Stimulated activated CD4-positive, alpha-beta T cell treated with anti-CD3 and anti-CD28 coated beads, Interleukin-12 subunit alpha, Interleukin-12 subunit beta, amount 100 ng/mL, for 48 hours (primary cell): ENCODE measurements at places on chromosomes 6 and 20.

DNA sequence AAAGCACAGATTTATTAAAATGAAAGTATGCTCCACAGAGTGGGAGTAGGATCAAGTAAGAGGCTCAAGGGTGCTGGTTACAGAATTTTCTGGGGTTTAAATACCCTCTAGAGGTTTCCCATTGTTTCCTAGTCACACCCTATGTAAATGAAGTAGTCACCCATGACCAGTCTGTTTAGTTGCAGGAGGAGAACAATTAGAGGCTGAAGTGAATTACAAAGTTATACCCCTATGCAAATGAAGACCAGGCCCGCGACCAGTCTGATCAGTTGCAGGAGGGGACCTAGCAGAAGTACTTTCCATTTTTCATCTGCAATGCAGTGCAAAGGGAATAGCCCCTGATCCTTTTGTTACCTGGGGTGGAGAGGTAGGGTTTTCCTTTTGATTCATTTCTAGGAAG, 11.8 kb upstream of the FILIP1 start:
- DNase-seq: no peak

- no peak for DNase-seq
Measured at GRCh38 chr6:139777202-139777970, 402.9 kb upstream of the CITED2 start.

DNA sequence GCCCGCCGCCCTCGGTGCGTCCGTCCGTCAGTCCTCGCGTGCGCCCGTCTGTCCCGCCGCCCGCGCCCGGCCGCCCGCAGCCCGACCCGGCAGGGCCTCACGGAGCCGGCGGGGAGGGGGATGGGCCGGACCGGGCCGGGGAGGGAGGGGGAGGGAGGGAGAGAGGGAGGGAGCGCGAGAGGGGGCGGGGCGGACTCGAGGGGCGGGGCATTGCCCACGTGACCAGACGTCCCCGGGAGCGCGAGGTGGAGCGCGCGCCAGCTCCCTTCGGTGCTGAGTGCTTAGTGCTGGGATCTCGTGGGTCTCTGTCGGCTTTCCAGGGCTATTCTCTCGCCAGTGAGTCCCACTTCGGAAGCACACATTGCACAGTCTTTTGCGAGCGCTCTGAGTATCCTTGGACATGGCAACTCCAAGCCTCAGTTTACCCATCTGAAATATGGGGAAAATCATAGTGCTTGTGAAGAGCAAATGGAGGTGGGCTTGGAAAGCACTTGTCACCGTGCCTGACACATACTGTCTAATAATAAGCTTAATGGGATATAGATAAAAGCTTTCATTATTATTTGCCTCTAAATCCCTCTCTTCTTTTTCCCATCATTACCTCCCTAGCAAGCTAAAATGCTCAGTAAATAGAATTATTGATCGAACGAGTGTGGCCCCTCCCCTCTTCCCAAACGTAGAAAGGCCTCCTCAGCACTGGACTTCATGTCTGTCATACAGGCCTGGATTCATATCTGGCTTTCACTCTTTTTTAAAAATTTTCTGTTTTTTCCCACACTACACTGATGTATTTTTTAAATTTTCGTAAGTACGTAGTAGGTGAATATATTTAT, at the start of gene NCOA6:
TSS of gene NCOA6 (minus strand) at position 122 of the 833 bp plus-strand sequence. CDS start 43,296 bp downstream, outside the sequence.
- peak; percentile 81 for DNase-seq

DNA sequence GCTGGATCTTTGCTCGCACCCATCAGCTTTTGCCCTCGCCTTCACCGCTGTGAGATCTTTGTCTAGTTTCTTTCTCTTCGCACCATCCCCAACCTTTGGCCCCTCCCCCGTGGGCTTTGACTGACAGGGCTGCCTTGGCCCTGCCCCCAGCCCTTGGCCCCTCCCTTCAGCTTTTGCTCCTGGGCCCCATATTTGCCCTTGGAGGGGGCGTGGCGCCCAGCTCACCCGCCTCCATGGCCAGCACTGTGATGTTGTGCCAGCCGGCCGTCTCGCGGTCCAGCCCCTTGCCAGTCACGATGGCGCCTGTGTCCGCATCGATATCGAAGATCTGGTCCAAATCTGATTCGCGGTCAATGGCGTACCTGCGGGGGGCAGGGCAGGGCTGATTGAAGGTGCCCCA, 81.1 kb downstream of the CD40 start:
- peak; percentile 17 for DNase-seq

- no peak for DNase-seq
Measured at GRCh38 chr20:40575851-40576250, 113.2 kb downstream of the MAFB start.

- DNase-seq: no peak
Measured at GRCh38 chr20:58127701-58128111, 100.7 kb downstream of the ANKRD60 start.

DNA sequence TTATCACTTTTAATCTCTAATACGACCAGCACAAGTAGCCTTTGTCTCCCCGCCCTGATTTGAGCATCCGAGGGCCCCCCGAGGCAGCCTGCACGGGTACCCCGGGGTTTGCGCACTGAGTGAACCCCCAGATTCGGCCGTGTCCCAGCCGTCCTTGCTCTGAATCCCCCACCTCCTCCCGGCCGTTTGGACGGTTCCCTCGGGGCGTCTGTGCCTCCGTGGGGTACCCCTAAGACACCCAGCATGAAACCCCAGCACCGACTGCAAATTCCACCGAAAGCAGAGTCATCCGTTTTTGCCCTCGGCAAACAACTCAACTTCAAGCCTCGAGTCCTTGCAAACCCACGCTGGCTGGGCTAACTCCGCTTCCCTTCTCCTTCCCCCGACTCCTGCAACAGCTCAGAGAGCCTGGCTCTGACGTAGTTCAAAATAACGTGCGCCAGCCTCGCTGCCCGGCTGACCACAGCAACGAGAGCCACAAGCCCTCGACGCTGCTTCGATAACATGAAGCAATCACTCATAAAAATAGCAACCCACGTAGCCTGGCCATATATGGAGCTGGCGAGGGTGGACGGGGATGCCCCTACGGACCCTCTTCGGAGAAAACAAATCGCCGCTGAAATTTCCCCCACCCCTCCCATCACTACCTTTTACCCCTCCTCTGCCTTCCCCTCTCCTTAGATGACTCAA, 764 bp upstream of the SNAP25 start:
- DNase-seq: peak; percentile 18

DNA sequence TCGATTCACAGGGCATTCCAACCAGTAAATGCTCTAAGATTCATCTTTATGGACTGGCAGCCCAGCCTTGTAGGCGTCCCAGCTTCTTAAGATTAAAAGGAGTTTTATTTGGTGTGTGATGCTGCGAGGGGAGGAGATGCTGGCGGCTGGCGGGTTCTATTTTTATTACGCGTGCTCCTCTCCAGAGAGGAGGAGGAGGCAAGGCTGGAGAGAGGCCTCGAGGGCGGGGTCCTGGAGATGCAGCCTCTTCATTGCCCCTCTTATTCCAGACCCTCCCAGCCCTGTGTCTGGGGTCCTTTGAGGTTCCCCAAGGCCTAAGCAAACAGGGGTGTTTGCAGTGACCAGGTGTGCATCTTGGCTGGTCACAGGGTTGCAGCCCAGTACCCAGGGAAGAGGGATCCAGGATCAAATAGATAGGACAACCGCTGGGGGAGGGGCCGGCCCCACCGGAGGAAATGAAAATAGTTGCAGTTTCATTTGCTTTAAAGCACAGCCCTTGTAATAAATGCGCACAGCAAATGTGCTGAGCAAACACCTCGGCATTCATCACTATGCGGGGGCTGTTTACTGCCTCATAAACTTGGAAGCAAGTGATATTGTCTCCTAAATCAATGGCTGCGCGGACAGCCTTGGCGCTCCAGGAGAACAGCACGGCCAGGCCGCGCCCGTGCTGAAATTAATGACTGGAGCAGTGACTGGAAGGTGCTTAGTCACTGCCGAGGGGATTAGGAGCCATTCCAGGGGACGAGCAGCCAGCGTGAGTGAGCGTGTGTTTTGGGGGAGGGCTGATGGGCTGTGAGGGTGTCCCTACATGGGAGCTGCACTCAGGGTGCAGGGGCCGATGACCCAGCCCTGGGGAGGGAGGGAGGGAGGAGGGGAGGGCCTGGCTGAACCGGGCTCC, 83.0 kb downstream of the TMEM242 start:
- DNase-seq: no peak

GRCh38 chr6:105932440-105932839, 153.7 kb upstream of the PRDM1 start:
- DNase-seq: no peak

- DNase-seq: no peak
Measured at GRCh38 chr6:168542301-168542700, 101.3 kb downstream of the SMOC2 start.

DNA sequence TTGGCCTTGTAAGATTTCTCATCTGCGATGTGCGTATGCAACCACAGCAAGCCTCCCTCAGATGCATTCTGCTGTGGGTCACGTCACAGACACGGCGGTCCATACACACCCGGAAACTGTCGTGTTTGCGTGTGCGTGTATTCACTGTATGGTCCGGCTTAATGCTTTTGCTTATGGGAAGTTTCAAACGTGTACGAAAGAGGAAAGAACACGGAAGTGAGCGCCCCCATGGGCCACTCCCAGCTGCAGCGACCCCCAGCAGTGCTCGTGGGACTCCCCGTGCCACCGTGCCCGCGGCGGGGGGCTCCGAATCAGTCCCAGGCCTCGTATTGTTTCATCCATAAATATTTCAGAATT, 10.2 kb downstream of the DLL1 start:
- no peak for DNase-seq

DNA sequence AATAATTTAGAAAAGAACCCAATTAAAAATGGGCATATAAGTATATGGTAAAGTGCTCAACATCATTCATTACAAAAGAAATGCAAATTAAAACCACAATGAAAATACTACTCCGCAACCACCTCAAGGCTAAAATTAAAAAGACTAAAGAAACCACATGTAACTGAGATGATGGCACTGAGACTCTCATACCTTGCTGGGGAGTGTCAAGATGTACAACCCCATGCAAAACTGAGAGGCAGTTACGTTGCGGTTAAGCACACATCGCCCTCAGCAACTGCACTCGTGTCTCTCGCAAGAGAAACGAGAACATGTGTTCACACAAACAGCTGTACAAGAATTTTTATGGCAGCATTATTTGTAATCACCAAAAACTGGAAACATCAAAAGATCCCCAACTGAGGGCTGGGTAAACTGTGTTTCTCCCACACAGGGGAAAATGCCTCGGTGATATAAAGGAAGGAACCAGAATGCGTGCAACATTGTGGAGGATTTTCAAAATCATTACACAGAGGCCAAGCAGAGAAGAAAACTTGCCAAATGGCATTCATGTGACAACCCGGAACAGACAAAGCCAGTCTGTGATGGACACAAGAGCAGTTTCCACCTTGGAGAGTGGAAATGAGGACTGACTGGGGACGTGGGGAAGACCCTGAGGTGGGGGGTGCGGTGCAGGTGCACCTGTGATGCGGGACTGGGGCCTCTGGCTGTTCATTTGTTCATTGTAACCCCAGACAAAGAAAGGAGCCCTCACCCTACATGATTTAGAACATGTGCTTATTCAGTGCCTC, 144.9 kb downstream of the WDR27 start:
- DNase-seq: peak; percentile 28

DNA sequence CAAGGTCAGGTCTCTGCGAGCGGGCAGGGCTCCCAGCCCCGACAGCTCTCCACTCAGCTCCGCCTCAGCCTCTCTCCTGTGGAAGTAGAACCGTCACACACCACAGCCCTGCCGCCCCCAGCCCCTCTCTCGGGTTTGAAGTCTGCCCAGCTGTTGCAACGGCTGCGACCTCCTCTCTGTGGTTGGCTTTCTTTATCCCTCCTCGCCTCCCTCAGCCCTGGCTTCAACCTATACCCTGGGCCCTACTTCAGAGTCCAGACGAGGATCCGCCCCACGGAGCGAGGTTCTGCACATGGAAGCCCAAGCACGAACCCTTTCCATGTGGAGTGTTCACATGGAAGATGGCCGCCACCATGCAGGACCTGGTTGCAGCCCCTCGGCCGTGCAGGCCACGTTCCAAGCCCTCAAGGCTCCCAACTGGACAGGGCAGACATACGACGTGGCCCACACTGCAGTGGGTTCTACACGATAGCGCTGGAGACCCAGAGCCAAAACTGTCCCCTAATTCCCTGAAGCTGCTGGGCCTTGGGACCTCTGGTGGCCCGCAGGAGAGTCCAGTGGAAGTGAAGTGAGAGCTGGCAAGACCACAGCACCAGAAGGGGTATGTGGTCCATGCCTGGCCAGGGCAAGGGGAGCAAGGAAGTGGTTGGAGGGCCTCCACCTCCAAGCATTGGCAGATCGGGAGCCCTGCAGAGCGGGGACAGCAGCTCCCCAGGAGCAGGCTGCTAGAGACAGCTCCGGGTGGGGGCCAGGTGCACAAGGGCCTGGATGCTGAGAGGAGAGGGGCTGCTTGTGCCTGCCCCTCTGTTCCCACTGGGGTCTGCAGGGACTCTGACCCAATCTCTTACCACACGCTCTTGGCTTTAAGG, 69.8 kb downstream of the GINS1 start:
- DNase-seq: no peak

- no peak for DNase-seq
Measured at GRCh38 chr20:62860391-62860923, 1.2 kb downstream of the TCFL5 start.

DNA sequence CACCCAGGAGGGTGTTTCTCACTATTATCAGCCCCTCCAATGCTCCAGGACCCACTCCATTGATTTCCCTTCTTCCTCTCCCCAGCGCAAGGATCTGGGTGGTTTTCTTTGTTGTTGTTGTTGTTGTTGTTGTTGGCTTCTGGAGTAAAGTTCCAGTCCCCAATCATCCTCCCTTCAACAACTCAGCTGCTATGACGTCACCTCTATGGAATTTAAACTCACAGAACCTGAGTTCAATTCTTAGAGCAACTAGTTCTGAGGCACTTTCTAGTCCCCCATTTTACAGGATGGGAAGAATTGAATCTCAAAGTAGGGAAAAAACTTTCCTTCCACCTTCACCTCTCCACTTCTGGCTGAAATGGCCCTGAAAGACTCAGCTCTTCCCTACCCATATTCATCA, 9.7 kb upstream of the WFDC8 start:
- DNase-seq: no peak

GRCh38 chr6:32082935-32083334, 26.2 kb downstream of the TNXB start:
- no peak for DNase-seq

DNA sequence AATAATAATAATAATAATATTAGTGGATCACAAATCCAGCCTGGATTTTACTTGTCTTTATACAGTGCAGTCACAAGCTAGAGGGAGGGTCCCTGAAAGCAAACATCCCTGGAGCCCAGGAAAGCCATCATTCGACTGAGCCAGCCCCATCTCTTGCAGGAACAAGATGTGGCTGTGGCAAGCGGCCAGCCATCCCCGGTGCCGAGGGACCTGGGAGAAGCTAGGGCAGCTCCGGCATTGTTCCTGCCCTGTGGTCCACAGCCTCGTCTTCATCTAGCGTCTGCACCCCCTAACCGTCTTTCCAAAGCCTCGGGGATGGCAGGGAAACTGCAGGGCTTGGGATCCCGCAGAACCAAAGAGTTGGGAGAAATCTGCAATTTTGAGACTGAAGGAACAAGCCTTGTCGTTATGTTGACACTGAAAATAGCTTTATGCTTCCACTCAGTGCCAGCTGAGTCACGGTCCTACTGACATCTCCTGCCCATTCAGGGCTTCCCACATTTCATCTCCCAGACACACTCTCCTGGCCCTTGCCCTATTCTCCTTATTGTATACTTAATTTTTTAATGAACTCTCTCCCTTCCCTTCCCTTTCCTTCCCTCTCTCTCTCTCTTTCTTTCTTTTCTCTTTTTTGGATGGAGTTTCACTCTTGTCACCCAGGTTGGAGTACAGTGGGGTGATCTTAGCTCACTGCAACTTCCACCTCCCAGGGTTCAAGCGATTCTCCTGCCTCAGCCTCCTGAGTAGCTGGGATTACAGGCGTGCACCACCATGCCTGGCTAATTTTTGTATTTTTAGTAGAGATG, 62.5 kb upstream of the ZNFX1 start:
- DNase-seq: no peak

GRCh38 chr20:38859070-38859690, 53.7 kb downstream of the PPP1R16B start:
- no peak for DNase-seq
